Heart left ventricle (tissue), 16 donors: ENCODE measurements at places on chromosomes 4 and X. TPM values are rescaled to one million over a fixed set of nuclear protein-coding genes. Genes with fewer than 3 reads are reported as not detected.

The FATE1 gene
- polyA plus RNA-seq = 0.53 TPM

The ABCG2 gene
- 0.27 TPM for polyA plus RNA-seq

The G6PD gene
- 5.9 TPM for polyA plus RNA-seq

The MAGEB2 gene
- polyA plus RNA-seq = not detected

The CXCL5 gene
- 0.08 TPM for polyA plus RNA-seq

The DMP1 gene
- not detected for polyA plus RNA-seq

The ADH1A gene
- polyA plus RNA-seq = not detected

The SMR3B gene
- polyA plus RNA-seq = not detected

The NWD2 gene
- under 0.01 TPM for polyA plus RNA-seq

The PITX2 gene
- polyA plus RNA-seq = 0.17 TPM

DNA sequence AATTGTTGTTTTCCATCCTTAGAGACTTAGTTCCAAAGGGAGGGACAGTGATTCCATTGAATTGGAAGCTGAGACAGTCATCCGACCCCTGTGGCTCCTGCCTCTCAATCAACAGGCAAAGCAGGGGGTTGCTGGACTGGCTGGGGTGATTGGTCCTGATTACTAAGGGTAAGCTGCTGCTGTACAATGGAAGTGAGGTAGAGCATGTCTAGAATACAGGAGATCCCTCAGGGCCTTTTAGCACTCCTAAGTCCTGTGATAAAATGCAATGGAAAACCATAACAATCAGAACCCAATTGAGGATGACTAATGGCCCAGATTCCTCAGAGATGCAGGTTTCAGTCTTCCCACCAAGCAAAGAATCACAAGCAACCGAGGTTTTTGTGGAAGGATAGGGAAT is 127.6 kb downstream of the AASDH start:
- H3K27me3 ChIP-seq = no peaks in the 10 kb centered on the region
- no peak overlapping the region for H3K27ac ChIP-seq
- no peaks in the 10 kb centered on the region for H3K4me1 ChIP-seq
- no peak for DNase-seq
- no peak overlapping the region for H3K4me3 ChIP-seq

GRCh38 chr4:22634541-22635181 is 58.1 kb upstream of the GBA3 start:
- no peak overlapping the region for H3K4me3 ChIP-seq
- H3K36me3 ChIP-seq = no peaks in the 10 kb centered on the region
- no peak overlapping the region for H3K27ac ChIP-seq
- DNase-seq = no peak
- no peaks in the 10 kb centered on the region for H3K4me1 ChIP-seq

GRCh38 chr4:87370068-87370467 is 20.9 kb downstream of the HSD17B11 start:
- no peak overlapping the region for H3K4me3 ChIP-seq
- H3K27ac ChIP-seq = no peak overlapping the region
- DNase-seq = no peak
- H3K36me3 ChIP-seq = no peaks in the 10 kb centered on the region
- H3K27me3 ChIP-seq = no peaks in the 10 kb centered on the region

GRCh38 chr4:82523179-82523578 is 38.6 kb downstream of the TMEM150C start:
- H3K27ac ChIP-seq = no peak overlapping the region
- no peaks in the 10 kb centered on the region for H3K27me3 ChIP-seq
- H3K4me3 ChIP-seq = no peak overlapping the region
- no peaks in the 10 kb centered on the region for H3K36me3 ChIP-seq
- no peak for DNase-seq

DNA sequence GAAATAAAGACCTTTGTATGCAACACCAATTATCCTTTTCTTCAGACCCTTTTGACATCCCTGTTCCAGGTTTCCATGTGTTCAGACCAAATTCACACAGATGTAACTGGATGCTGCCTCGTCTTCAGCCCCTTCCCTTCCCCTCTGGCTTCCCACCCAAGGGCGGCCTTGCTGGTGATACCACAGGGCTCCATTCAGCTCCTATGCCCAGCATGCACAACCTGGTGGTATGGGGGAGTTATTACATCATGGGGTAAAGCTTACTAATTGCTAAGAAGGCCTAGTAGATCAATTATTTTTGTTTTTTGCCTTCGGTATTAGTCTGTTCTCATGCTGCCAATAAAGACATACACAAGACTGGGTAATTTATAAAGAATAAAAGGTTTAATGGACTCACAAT is 317.0 kb upstream of the CXXC4 start:
- H3K4me3 ChIP-seq = no peak overlapping the region
- H3K27ac ChIP-seq = no peak overlapping the region
- H3K4me1 ChIP-seq = no peaks in the 10 kb centered on the region
- no peaks in the 10 kb centered on the region for H3K27me3 ChIP-seq
- DNase-seq = no peak
- no peaks in the 10 kb centered on the region for H3K36me3 ChIP-seq

GRCh38 chr4:7024336-7024890 is 18.8 kb upstream of the TADA2B start:
- no peak overlapping the region for H3K4me3 ChIP-seq
- no peak overlapping the region for H3K27ac ChIP-seq
- no peaks in the 10 kb centered on the region for H3K36me3 ChIP-seq

DNA sequence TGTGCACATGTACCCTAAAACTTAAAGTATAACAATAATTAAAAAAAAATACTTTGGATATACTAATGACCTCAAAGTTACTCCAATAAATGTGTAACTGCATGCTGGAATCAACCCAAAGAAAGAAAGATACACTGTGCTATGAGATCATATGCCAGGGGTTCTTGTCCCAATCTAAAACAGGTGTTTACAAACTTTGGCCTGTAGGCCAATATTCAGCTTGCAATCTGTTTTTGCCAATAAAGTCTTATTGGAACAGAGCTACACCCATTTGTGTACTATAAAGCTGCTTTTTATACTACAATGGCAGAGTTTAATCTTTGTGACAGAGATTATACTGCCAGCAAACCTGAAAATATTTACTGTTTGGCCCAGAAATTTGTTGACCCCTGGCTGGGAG is 138.8 kb upstream of the AFF2 start:
- DNase-seq = no peak
- no peaks in the 10 kb centered on the region for H3K36me3 ChIP-seq
- no peaks in the 10 kb centered on the region for H3K4me1 ChIP-seq
- H3K4me3 ChIP-seq = no peak overlapping the region

DNA sequence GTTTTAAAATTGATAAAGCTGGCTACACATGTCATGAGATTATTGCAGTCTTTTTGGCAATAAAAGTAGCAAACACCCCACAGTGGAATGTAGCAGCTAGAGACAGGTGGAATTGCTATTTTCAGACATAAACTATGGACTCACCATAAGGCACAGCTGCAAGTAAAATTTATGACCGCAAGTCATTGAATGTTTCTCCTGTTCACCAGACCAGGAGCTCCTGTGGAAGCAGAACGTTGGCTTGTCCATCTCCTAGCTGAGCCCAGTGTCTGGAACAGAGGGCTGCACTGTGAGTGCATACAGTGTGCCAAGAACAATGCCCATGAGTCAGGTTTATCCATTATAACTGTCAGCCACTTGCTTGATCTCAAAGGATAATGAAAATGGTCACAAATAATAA is 538.2 kb downstream of the INPP4B start:
- H3K36me3 ChIP-seq = no peaks in the 10 kb centered on the region
- no peaks in the 10 kb centered on the region for H3K4me1 ChIP-seq
- no peak overlapping the region for H3K27ac ChIP-seq
- no peaks in the 10 kb centered on the region for H3K27me3 ChIP-seq
- no peak overlapping the region for H3K4me3 ChIP-seq
- no peak for DNase-seq

GRCh38 chr4:1237981-1238675 is 10.8 kb downstream of the CTBP1 start:
- H3K4me1 ChIP-seq = peaks cover 47% of the 10 kb centered on the region
- peaks cover 69% of the 10 kb centered on the region for H3K36me3 ChIP-seq
- no peak for DNase-seq
- H3K4me3 ChIP-seq = no peak overlapping the region
- H3K27ac ChIP-seq = no peak overlapping the region

DNA sequence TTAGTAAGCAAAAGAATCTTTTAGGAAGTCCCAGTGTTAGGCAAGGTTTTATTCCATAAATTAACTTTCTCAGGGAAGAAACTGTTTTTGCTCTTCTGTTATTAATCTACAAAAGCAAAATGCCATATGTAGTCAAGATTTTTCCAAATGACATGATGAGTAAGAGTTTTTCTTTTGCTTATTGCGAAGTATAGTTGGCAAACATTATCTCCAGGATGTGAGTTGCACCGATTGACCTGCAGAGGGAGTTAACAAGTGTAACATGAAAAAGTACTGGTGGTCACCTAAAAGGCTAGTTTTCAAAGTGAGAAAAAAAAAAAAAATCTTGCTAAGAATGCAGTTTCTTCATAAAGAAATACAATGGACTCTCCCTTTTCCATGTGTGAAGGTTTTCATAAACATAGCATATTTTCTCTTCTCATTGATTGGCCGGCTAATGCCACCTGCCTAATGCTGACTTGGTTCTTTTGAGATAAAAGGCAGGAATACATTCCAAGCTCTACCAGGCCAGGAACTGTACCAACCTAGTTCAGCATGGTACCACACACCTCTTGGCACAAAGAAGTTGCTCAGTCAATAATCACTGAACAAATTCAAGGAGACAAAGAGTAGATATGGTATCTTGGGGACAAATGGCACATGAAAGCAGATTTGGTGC is 100.2 kb downstream of the LNX1 start:
- peak overlapping the region; percentile 4 for H3K27ac ChIP-seq
- peaks cover 5% of the 10 kb centered on the region for H3K4me1 ChIP-seq
- no peak overlapping the region for H3K4me3 ChIP-seq
- DNase-seq = no peak
- no peaks in the 10 kb centered on the region for H3K36me3 ChIP-seq

- H3K36me3 ChIP-seq = no peaks in the 10 kb centered on the region
- no peak for DNase-seq
- H3K27me3 ChIP-seq = peaks cover 30% of the 10 kb centered on the region
- H3K4me1 ChIP-seq = no peaks in the 10 kb centered on the region
- no peak overlapping the region for H3K4me3 ChIP-seq
- H3K27ac ChIP-seq = no peak overlapping the region
Observed at GRCh38 chrX:107508925-107509324, 59.5 kb downstream of the FRMPD3 start.

- H3K27ac ChIP-seq = no peak overlapping the region
- H3K4me3 ChIP-seq = no peak overlapping the region
- DNase-seq = no peak
- H3K27me3 ChIP-seq = no peaks in the 10 kb centered on the region
- no peaks in the 10 kb centered on the region for H3K4me1 ChIP-seq
Observed at GRCh38 chrX:98231003-98231402, 1347.3 kb downstream of the RPA4 start.

DNA sequence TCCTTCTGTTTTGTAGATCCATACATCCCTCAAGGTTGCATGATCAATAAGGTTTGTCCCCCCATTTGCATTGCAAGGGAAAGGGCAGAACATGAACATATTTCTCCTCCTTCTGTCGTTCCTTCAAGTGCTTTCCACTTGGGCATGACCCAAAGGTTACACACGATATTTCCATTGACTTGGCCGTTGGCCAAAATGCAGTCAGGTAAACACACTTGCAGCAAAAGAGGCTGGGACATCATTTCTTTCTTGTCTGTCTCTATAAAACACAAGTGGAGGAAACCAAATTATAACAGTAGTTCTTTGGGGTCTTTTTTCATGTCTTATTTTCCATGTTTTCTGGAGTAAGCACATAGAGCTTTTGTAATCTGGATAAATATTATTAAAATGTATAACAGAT is 156.1 kb downstream of the FRAS1 start:
- no peaks in the 10 kb centered on the region for H3K4me1 ChIP-seq
- no peak overlapping the region for H3K27ac ChIP-seq
- no peak for DNase-seq
- no peaks in the 10 kb centered on the region for H3K27me3 ChIP-seq

DNA sequence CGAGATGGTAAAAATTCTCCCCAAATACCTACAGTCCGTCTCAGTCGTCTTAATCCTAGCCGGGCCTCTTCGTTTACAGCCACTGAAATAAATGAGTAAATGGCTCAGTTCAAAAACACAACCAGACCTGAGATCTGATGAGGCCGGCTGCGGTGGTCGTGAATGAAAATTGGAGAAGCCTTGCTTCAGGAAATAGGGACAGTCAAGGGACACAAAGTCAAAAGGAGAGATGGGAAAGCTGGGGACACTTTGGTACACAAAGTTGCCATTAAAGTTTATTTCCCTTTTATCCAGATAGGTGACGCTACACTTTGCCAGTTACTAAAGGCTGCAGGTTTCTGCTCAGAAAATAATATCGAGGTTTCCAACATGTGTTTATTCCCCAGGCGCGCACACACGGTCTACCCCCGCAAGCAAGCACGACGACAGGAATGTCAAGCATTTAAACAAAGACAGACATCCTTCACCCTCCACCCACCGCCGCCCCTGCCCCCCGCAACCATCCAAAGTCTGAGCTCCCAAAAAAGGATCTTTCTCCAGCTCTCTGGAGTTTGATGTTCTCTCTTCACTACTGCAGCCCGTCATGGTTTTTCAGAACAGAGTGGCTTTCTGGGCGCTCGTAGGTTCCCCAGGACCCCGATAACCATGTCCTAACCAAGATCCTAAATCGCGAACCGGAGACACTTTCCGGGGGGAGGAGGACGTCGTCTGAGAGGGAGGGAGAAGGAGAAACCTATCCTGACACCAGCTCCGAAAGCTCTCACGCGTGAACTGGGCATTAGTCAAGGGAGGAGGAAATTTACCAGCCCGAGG is 1.3 kb upstream of the PCDH7 start:
- H3K27ac ChIP-seq = no peak overlapping the region
- DNase-seq = no peak
- peak overlapping the region; percentile 63 for H3K4me3 ChIP-seq
- no peaks in the 10 kb centered on the region for H3K36me3 ChIP-seq
- H3K27me3 ChIP-seq = peaks cover 64% of the 10 kb centered on the region
- H3K4me1 ChIP-seq = peaks cover 18% of the 10 kb centered on the region
